ENCODE measurements at places on chromosomes 6 and 20. TPM values are rescaled to one million over a fixed set of nuclear protein-coding genes. Genes with fewer than 3 reads are reported as not detected.

FAM217A gene
- not detected for total RNA-seq

GRCh38 chr6:7974938-7975763 is 64.6 kb upstream of the TXNDC5 start:
- DNase-seq = no peak

SALL4 gene
- total RNA-seq = 0.68 TPM

GRCh38 chr6:53741034-53741823 is 53.6 kb upstream of the LRRC1 start:
- no peak for DNase-seq

BTN1A1 gene
- total RNA-seq = not detected

GRCh38 chr6:170129691-170130171 is 161.1 kb downstream of the DLL1 start:
- peak; percentile 93 for DNase-seq

ABHD16B gene
- not detected for total RNA-seq

DNA sequence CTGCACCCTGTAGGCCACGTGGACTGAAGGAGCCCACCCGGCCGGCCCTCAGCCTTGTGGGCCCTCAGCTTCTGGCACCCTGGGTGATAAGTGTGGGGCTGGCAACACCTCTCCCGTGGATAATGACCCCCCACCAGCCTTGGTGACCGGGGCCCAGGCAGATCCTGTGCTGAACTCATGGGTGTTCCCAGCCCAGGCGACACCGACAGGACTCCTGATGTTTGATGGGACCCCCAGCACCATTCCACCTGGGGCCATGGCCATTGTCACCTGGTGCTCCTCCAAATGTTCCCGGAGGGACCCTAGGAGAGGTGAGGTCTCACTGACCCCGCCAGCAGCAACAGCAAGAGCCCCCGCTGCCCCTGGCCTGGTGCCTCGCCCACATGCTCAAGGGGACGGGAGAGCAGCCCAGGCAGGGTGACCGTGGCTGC is 19.4 kb upstream of the FRMD1 start:
- peak; percentile 68 for DNase-seq

DNA sequence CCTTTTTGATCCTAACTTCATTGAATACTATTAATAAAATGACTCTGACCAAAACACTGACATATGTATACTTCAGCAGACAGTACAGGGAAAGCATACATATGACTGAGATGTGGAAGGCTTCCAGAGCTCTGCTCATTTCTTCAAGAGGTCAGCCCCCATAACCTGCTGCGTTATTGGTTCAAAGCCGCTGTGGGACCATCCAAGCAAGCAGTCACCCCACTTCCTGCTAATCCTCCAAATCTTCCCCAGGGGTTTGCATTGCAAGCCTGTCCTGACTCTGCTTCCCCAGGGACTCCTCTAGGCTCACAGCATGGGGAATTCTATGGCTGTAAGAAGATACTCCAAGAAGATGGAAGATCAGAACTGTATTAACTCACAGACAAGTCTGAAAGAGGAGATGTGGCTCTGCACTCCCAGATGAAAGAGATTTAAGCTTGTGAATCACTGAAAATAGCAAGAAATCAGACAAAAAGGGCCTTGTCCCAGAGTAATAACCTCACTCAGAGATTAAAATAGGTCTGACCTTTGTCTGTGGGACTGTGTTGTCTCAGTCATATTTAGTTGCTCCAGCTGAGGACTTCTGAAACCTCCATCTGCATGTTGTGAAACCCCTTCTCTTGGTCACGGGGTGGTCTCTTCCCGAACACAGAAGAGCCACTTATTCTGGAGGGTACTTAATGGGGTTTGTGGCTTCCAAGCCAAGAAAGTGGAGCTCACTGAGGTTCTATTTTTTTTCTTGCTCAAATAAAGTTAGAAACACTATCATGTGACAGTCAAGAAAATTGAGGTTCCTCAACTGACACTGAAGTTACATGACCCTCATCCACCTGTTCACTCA is 101.5 kb upstream of the MARCKS start:
- no peak for DNase-seq

- no peak for DNase-seq
These were observed 18.1 kb upstream of the HBS1L start for GRCh38 chr6:135072753-135073152.

DNA sequence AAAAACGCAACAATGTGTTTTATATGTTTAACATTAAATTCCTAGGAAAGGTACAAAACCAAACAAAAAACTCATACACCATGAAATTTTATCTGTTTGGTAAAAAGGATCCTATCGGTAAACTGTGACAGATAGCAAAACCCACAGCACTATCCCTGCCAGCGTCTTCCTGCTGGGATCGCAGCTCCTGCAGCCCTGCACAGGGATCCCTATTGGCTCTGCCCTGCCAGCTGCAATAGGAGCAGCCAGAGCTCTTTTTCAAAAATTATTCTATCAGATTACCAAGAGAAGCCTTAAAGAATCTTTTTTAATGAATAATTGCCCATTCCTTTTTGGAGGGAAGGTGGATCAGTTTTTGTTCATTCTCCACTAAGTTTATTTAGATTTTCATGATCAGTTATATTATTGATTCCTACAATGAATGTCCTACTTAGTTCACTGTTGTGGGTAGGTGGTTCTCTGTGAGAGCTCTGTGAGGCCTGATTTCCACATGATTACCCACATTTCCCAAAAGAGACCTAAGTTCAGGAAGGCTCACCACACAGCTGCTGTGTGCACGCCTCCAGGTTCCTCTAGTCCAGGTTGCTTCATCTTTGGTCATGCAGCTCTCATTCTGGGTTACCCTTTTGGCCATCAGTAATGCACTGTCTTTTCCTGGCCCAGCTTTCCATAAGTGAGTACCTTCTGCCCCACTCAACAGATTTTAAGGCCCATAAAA is 293.8 kb downstream of the FRK start:
- no peak for DNase-seq

SAMD5 gene
- total RNA-seq = 9.2 TPM

GRCh38 chr6:7938562-7939183 is 28.1 kb upstream of the TXNDC5 start:
- no peak for DNase-seq

GRCh38 chr6:119193707-119194106 is 115.2 kb upstream of the FAM184A start:
- no peak for DNase-seq

TCP11 gene
- not detected for total RNA-seq

- peak; percentile 71 for DNase-seq
These were observed 30.9 kb upstream of the AVP start for GRCh38 chr20:3115190-3116107.

DNA sequence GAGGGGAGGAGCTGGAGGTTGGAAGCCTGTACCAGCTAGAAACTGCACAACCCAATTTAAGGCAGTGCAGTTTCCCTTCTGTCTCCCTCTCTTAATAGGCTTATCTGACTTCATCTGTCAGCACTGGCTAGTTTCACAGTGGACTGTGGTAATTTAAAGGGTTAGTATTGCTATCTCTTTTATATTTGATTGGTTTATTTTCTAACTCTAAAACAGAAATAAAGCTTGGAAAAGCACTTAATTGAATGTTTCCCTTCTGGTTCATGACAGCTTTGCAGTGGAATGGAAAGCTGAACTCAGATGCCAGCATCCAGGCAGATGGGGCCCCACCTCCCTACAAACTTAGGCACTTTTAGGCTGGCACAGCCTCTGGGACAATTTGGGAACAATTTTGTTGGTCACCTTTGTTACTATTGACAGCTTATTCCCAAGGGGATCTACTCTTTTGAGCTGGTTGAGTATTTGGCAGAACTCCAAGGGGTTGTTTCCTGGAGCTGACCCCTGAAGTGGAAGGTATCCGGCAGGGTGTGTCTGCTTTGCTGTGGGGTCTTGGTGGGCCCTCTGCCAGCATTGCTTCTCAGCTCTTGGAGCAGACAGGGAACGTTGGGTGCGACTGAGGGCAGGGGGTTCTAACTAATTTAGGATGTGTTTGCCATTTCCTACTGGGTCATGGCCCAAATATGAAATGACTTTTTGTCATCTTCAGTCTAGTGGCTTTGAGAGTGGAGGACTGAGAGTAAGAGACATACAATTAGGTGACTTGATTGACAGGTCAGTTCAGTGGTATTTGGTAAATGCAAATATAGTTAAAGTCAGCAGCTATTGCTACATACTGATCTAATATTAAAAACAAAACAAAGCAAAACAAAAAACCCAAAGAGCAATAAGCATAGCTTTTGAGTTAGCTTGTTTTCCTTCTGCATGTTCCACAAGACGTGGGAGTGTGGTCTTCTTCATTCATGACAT is 9.3 kb downstream of the SH3BGRL2 start:
- no peak for DNase-seq

DNA sequence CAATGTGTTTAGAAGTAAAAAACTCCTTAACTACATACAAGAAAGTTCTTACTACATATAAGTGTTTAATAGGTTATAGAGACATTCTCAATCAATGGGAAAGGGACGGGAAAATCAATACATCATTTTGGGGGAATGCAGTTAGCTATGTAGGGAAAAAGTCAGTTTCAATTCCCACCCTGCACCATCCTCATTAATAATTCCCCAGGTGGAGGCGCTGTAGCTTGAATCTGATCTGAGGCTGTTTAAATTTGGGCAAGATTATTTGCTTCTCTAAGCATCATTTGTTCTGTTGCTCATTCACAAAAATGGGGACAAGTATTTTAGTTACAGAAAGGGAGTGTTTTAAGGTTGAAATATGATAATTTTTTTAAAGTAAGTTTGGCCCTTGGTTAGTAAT is 19.1 kb downstream of the OLIG3 start:
- DNase-seq = no peak

DNA sequence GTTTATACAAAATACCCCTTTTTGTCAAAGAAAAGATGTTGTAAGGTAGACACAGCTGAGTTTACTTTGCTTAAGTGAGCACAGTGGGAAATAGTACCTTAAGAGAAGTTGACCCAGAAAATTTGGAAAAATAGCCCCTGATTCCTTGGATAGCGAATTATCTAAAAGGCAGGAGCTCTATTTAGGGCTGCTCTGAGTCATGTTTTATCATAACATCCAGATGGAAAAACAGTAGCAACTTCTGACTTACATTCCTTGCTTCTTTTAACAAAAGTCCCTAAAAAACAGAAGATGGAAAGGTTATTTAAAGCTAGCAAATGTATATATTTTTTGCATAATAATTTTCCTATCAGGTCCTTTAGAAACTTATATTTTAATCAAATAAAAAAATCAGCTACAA is 59.0 kb downstream of the THEMIS start:
- DNase-seq = no peak

DNA sequence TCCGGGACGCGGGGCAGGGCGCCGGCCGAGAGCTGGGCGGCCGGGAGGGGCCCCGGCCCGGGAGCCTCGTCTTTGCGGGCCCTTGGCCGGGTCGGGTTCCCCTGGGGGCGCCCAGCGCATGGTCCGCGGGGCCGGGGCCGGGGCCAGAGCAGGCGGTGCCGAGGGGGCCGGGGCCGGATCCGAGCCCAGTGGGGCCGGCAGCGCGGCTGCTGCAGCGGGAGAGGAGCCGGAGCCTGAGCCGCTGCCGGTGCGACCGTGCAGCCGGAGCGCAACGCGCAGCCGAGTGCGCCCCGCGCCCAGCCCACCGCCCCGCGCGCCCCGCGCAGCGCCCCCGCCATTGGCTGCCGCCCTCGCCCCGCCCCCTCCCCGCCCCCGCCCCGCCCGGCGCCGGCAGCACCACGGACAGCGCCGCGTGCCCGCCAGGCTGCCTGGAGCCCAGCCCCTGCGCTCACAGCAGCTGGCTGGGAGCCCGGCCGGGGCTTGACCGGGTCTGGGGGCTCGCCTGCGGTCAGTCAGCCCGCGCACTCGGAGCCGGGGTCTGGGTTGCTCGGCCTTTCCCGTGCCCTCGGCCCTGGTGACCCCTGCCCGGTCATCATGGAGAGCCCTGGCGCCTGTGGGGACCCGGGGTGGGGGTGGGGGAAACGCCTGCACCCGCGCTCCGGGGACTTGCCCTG is at the start of gene HRH3:
Gene HRH3 (minus strand): TSS at position 287 of the 674 bp plus-strand sequence. CDS start 308 bp downstream, outside the sequence.
- DNase-seq = no peak

SERPINB1 gene
- total RNA-seq = 9.0 TPM

DNA sequence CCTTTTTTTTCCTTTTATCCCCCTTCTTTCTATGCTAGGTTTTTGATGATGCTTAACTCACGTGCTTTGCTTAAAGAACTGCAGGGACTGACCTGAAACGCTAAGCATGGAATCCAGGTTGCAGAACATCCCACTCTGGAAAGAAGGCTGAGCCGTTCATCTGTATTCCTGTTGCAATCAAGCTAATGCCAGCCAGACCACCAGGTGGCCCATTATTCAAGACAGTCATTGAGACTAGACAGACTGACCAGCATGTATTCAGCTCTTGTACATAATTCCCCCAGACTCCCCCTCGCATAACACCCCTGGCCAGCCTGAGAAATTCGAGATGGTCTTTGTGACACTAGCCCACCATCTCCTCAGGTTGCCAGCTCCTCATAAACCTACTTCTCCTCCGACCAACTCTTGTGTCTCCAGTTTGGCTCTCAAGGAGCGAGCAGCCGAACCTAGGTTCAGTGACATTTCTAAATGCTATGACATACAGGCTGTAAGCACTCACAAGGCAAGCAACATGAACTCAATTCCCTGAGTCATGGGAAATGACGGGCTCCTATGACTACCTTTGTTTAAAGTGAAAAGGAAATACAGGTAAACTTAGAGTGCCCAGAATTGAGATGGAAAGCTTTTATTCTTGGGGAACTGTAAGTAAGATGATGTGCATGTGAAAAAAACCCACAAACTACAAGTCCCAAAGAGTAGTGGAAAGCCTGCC is 309.3 kb upstream of the CDYL start:
- DNase-seq = no peak

DNA sequence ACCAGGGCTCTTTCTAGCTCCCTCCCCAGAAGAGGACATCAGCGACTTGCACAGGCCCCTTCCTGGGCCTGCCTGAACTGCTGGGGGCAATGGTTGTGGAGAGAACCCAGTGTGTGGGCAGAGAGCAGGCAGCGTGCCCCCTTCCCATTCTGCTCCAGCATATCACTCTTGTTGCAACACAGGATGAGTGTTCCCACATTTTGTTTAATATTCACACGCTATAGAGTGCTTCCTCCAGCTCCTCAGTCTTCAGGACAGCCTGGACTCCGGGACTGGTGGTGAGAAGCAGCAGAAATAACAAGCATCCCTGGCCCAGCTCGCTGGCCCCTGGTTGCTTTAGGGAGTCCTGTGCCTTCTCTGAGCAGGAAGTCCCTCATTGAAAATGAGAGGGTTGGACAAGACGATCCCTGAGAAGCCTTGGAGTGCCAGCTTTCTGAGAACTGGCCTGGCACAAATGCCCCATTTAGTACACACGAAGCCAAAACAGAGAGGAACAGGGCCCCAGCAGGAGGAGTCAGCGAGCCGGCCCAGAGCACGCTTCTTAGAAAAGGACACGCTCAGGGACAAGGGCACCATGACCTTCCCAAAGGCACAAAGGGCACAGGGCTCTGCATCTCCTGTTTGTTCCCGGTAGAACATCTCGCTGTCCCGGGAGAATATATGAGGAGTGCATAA is 84.2 kb upstream of the FOXC1 start:
- no peak for DNase-seq

TP53INP2 gene
- total RNA-seq = 31.7 TPM

MYT1 gene
- total RNA-seq = not detected
